ENCODE measurements at places on chromosomes 16 and 17.

GRCh38 chr16:30846649-30847402, 47.1 kb downstream of the BCL7C start:
- no peak for DNase-seq

DNA sequence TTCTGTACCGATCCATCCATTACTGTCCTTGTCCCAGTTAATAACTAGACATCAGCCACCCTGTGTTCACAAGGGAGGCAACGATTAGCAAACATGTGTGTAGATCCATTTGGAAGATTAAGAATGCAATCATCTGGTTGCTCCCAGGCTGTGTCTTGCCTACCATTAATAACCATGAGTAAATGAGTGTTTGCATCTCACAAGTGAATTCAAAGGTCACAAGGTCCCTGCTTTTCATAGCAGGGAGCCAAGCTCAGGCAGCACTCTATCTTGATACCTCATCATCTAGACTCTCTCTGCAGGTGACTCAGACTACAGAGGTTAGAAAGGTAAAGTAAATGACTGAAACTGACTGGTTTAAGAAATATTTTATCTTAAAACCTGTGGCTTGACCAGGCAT, 25.3 kb downstream of the VWA3A start:
- DNase-seq, result no peak

GRCh38 chr16:24482681-24483202, 56.6 kb upstream of the RBBP6 start:
- no peak for DNase-seq

- DNase-seq, result no peak
Observed at GRCh38 chr17:45993962-45994627, 5.0 kb upstream of the STH start.

DNA sequence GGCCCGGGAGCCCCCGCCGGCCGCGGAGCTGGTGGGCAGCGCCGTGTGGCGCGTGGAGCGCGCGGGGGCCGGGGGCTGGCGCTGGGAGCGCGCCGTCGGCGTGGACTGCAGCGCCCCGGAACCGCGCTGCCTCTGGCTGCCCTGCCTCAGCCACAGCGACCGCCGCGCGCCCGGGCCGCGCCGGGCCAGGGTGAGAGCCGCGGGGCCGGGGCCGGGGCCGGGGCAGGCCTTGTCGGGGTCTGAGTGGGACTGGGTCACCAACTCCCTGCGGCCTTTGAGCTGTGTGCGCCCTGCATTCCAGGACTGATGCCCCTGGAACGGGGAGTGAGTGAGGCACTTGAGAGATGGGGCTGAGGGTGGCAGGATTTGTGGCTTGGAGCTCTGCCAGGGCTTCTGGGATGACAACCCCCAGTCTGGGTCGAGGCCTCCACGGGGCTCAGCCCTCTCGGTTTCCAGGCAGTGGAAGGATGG, 25.7 kb downstream of the ARHGAP23 start:
- DNase-seq, result no peak

DNA sequence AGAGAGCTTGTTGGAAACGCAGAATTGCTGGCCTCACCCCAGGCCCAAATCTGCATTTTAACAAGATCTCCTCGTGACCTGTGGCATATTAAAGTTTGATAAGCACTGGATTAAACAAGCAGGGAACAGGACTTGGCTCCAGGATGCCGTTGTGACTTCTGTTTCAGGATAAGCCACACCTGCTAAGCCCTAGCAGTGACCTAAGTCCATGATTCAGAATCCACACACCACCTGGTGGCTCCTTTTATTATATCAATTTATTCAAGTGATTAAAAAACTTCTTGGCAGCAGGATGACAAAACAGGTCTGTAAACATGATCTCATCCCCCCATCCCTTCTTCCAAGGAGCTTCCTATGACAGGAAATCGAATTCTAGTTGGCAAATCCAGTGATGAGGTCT, 9.1 kb downstream of the NAGPA start:
- DNase-seq, result no peak

DNA sequence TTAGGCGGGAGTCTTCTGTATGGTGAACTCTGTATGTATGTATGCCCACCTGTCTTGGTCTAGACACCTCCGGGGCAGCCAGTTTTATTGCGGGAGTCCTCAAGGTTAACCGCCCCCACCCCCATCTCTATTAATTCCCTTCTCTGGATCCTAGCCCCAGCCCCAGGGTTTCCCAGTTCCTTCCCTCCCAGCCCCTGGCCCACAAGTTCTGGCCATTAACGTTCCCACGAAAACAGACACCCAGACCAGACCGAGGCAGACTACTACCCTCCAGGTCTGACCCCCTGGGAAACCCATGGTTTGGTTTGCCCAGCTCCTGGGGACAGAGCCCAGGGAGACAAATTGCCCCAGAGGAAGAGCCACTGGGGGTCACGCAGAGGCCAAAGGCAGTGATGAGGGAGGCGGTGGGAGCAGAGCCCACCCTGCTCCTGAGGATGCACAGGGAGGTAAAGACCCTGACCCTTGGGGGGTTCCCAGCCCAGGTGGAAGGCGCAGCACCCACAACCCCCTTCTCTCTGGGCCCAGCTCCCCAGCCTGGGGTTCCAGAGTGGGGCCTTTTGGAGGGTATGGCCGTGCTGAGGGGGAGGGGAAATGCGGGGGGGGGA, 8.5 kb downstream of the TBKBP1 start:
- DNase-seq, result no peak

DNA sequence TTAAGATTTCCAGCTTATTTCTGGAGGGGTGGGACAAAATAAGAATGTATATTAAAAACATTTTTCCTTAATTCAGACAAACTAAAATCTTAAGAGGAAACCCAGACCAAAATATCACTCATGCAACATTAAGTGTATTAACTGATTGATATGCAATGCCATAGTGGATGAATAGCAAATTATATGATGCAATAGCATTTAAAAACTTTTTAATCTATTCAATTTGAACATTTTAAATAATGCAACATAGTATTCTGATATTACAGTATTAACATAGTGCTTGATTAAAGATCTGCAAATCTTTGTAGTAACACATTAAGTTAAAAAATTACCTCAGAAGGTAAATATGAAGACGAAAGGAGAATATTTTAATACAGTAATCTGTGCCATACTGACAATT, 15.3 kb upstream of the INTS2 start:
- no peak for DNase-seq

DNA sequence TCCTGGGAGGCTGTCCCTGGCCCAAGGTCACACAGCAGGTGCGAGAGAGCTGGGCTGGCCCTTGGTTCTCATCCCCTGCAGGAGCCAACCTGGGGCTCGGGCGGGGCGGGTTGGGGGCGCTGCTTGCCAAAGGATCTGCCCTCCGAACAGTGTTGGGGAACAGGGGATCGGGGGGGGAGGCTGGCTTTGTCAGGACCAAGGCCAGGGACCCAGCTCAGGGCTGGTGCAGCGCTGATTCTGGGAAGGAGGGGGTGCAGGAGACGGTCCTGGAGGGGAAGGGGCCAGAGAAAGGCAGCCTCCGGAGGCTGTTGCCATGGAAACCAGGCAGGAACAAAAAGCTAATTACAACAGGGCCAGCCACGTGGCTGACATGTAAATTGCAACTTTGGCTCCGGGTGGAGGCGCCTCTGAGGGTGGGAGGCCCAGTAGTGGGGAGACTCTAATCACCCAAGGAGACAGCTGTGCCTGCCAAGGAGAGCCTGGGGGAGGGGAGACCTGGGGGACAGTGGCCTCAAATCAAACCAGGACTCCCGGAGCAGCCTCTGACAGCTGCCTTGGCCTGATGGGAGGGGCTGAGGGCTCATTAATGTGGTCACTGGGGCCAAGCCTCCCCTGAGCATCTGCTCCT, 1.3 kb downstream of the TUBB3 start:
- peak; percentile 31 for DNase-seq

DNA sequence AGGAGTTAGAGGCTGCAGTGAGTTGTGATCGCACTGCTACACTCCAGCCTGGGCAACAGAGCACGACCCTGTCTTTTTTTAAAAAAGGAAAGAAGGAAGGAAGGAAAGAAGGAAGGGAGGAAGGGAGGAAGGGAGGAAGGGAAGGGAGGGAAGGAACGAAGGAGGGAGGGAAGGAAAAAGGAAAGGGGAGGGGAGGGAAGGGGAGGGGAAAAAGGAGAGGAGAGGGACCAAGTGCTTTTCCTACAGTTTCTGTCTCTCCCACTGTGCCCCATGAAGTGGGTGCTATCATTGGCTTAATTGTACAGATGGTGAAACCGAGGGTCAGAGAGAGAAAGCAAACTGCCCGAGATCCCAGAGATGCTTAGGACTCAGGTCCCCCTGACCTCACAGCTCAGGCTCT, 57.6 kb downstream of the SOCS1 start:
- DNase-seq, result no peak

GRCh38 chr16:88596483-88596882, 26.3 kb downstream of the ZC3H18 start:
- no peak for DNase-seq

DNA sequence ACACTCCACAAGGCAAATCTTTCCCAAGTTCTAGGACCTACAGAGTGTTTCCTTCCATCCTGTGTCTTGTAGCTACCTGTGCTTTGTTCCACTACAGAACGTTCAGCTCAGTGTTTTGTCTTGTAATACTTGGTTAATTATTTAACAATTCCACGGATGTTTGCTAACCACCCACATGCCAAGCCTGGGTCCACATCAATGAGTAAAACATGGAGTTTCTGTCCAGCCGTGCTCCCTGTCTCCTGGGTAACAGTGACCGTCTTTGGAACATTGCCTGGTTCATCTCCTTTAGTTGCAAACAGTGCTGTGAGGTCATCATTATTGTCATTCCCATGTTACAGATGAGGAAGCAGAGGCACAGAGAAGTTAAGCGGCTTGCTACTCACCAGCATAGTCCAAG, 41.3 kb downstream of the IRF8 start:
- no peak for DNase-seq

DNA sequence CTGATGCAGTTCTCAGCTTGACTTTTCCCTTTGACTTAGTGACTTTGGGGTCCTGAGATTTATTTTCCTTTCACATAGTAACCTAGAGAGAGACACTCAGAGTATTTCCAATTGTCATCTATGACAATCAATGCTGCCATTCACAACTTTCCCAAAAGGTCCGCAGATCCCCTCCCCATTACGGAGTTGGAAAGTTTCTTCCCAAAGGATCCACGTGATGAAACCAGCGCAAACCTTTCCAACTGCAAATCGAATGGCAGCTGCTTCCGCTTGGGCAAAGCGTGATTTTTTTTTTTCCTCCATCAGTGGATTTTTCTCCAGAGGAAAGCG, 538 bp upstream of the FCSK start:
- no peak for DNase-seq

GRCh38 chr17:77396610-77397009, 255.8 kb downstream of the SEC14L1 start:
- DNase-seq, result no peak

DNA sequence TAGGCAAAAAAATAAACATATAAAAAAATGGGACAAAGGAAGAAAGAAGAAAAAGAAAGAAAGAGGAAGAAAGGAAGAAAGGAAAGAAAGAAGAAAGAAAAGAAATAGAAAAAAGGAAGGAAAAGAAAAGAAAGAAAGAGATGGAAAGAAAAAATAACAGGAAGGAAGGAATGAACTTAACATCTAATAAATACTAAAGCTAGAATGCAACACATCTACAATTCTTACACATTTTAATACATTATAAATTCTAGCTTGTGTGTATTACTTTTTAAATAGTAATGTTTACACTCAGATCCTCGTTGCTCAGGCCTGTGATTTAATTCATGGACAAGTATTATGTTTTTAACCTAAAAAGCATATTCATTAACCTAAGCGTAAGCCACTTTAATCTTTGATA, 703.0 kb upstream of the KIF2B start:
- DNase-seq, result no peak

GRCh38 chr17:76276069-76276431, 10.9 kb downstream of the UBALD2 start:
- no peak for DNase-seq

- no peak for DNase-seq
Observed at GRCh38 chr17:78393575-78393974, 15.1 kb downstream of the PGS1 start.

- DNase-seq, result no peak
Observed at GRCh38 chr17:79668344-79669250, 57.7 kb upstream of the RBFOX3 start.

GRCh38 chr17:57781386-57782061, 36.4 kb upstream of the CCDC182 start:
- no peak for DNase-seq

GRCh38 chr16:73143576-73144422, 95.9 kb upstream of the ZFHX3 start:
- DNase-seq, result no peak

- DNase-seq, result no peak
Observed at GRCh38 chr16:48497932-48498768, 111.8 kb downstream of the N4BP1 start.

GRCh38 chr16:88854306-88855111, 2.2 kb downstream of the GALNS start:
- peak; percentile 7 for DNase-seq

DNA sequence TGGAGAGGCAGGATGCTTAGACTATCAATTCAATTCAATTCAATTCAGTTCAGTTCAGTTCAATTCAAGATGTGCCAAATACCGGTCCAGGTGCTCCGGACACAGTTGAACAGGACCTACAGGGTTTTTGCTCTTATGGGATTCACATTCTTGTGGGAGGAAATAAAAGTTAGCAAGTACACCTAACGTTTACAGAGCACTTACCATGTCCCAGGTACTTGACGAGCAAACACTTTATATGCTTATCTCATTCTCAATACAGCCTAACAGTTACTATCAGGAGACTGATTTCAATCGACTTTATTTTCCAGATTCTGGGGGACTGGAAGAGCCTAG, 467 bp upstream of the GDE1 start:
- DNase-seq, result no peak

DNA sequence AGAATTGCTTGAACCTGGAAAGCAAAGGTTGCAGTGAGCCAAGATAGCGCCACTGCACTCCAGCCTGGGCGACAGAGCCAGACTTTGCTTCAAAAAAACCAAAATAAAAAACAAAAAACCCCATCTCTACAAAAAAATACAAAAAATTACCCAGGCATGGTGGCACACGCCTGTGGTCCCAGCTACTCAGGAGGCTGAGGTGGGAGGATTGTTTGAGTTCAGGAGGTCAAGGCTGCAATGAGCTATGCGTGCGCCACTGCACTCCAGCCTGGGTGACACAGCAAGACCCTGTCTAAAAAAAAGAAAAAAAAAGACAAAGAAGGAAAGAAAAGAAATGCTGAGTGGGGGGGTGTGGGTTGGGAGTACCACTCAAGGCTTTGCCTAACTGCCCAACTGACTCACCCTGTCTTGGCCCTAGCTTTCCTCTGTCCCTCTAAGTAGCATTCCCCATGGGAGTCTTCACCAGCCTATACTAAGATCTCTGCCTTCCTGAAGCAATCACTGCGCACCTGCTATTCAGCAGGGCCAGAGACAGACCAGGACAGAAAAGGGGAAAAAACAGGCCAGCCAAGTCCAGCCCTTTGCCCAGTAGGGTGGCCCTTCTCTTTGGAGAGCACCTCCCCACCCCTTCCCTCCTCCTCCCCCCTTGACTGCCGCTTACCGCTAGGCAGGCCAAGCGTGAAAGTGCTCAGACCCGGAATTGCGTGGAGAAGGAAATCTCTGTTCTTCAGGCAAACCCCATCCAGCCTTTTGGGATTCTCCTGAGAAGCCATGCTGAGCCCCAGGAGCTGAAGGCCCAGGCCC, 45.8 kb downstream of the RTN4RL1 start:
- DNase-seq, result no peak

GRCh38 chr17:40179923-40180659, 2.8 kb downstream of the RAPGEFL1 start:
- no peak for DNase-seq

- peak; percentile 13 for DNase-seq
Observed at GRCh38 chr17:82734987-82735866, at the start of gene FN3K. TSS of gene FN3K (plus strand) at chr17:82735615. CDS start at chr17:82735637, 22 bp downstream.

GRCh38 chr16:9441012-9441411, 349.6 kb downstream of the HAPSTR1 start:
- no peak for DNase-seq

GRCh38 chr17:7204828-7205461, 14.7 kb downstream of the DLG4 start:
- DNase-seq, result peak; percentile 98

All from CD4-positive, alpha-beta T cell treated with Interleukin-2 at 100 ng/mL for 4 hours (primary cell).